ENCODE measurements at places on chromosomes 16 and 17.
A peak's percentile ranks its signal among the peaks of the same experiment; 100 is the strongest.

GRCh38 chr16:17691106-17691898 is 220.5 kb upstream of the XYLT1 start:
- DNase-seq = no peak

DNA sequence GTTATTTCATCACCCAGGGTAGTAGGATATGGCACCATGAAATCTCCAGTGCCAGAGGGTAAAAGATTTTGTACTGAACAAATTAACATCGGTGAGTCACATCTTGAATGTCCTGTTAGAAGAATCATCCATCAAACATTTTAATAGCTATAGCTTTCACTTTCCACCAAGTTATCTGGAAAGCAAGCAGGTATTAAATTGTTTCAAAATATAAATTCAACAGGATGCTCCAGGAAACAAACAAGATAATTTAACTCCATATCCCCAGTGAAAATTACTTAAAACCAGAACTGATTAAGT is 2.4 kb downstream of the VEZF1 start:
- peak; percentile 73 for DNase-seq

DNA sequence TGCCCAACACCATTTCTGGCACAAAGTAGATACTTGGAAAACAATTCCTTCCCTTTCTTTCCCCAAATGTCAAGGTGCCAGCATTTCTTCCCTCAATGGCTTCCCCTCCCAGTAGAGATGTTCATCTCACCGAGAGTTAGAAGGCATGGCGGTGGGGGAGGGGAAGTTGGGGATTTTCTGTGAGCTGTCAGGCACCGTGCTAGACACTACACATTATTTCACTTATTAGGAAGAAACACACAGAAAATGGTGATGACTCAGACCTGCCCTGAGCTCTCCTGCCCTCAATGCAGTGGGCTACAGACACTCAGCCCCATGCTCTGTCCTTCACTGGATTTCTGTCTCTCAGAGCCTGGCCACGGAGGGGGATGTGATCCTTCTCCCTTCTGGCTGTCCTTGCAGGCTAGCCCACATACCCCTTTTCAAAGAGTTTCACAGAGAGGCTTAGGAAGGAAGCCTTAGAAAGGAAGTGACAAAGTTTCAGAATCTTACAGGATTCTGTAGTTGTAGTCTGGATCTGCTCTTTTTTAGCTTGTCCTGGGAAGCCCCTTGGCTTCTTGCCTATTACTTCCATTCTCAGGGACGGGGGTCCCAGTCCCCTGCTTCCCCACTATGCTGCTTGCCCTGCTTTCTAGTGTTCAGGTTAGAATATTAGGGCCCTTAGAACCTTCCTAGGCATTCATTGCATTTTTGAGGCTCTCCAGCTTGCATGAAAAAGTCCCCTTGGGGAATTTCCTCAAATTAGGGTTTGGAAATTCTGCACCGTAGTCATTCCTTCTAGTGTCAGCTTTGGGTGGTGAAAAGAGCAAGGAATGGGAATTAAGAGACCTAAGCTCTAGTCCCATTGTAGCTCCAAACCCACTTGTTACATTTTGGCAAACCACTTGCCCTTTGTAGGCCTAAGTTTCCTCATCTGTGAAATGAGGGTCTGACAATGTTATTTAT is 12.2 kb upstream of the CCL5 start:
- DNase-seq = peak; percentile 93

- DNase-seq = no peak
Measured at GRCh38 chr17:68468788-68469187, 11.5 kb upstream of the WIPI1 start.

Data from suppressor macrophage treated with lipopolysaccharide for 4 hours (primary cell).